ENCODE measurements at places on chromosomes 12 and 14.

DNA sequence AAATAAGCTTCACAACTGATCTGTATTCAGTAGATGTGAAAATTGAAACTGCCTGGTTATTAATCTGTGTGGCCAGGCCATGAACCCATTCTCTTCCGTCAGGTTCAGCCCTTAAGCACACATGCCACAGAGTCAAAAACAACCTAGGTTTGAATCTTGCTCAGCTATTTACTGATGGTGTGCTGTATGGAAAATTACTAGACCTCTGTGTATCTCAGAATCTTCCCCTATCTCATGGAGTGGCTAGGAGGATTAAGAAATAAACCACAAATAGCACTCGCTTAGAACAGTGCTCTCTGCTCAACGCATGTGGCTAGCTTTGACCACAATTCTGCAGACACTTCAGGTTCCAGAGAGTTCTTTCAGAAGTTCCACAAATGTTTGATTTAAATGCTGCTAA is 240.7 kb upstream of the PLEKHG7 start:
- DNase-seq, result no peak

GRCh38 chr14:52690983-52691760 is 4.2 kb downstream of the ERO1A start:
- DNase-seq, result no peak

GRCh38 chr14:63174760-63175191 is 29.5 kb upstream of the RHOJ start:
- no peak for DNase-seq

DNA sequence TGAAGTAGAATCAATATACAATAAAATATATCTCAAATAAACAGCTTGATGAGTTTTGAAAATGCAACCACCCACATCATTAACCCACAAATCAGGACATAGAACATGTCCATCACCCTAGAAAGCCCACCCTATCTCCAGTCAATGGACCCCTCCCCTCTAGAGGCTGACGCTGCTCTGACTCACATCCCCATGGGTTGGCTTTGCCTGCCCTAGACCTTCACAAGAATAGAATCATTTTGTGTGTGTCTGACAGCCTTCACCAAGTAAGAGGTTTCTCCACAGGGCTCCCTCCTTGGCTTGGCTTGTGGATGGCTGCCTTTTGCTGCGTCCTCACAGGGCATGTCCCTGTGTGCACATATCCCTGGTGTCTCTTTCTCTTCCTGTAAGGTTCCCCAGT is 250.2 kb upstream of the RTL1 start:
- DNase-seq, result no peak

- no peak for DNase-seq
Measured at GRCh38 chr12:64054079-64054520, 168.0 kb downstream of the KICS2 start.

GRCh38 chr12:50099302-50100008 is 4.4 kb upstream of the GPD1 start:
- no peak for DNase-seq

DNA sequence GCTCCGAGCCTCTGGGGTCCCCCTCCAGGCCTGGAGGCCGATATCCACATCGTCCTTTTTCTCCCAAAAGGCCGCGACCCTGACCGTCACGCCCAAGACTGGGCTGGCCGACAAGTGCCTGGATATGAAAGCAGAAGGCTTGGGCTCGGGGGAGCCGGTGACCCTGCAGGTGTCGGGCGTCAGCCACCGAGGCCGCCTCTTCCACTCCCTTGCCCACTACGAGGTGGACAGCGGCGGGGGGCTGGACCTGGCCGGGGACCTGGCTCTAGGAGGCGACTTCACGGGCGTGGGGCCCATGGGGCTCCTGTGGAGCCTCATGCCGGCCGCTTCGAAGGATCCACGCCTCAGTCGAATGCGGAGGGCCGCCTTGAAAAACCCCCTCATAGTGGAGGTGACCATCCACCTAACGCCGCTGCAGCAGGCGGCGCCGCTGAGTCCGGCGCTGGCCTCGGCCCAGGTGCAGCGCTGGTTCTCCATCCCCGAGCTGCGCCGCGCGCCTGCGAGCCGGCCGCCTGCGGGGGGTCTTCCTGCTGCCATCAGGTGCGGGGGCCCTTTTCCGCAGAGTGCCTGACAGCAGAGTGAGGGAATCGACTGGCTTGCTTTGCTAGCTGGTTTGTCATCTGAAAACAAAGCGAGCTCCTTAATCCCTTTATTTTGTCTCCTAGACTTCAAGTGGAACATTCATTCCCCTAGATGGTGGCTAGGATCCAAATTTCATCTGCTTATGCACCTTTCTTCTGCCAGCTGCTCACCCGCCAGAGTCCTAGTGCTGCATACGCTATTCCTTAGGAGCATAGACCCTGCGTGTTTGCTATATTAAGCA is 10.6 kb upstream of the DNAL1 start:
- DNase-seq, result no peak

DNA sequence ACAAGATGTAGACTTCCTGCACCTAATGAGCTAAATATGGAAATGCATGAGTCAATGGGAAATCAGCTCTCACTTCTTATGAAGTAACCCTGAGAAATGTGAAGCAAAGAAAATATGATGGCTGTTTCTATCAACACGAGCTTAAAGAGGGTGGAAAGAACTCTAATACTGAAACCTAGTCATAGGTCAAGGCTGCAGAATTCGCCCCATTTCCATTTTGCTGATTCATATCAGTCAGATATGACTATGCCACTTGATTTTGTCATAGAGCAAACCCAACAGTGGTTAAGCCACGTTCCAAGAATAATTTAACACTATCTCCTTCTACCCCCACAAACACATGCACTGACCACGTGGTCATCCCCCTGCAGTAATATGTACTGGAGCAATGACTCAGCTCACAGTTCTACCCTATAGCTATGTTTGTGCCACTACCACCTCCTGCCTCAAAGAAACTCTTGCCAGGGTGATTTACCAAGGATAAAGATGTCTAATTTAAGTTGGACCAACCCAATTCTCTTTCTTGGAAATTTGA is 157.5 kb downstream of the TMTC3 start:
- no peak for DNase-seq

GRCh38 chr14:22448035-22448904 is 140.8 kb downstream of the DAD1 start:
- no peak for DNase-seq

DNA sequence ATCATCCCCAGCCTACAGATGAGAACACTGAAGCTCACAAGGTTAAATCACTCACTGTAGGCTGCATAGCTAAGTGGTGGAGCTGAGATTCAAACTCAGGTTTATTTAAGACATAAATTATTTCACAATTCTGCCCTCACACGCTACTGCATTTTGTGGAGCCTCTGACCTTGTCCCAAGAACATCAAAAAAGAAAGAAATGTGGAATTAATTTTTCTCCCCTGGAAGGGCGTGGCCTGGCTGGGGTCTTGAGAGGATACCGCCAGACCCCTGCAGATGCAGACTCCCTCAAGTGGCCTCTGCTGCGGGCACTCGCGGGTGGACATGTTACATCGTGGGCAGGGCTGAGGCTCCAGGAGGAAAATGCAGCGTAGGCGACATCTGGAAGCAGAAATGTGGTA is 40.6 kb downstream of the LTBP2 start:
- DNase-seq, result no peak

DNA sequence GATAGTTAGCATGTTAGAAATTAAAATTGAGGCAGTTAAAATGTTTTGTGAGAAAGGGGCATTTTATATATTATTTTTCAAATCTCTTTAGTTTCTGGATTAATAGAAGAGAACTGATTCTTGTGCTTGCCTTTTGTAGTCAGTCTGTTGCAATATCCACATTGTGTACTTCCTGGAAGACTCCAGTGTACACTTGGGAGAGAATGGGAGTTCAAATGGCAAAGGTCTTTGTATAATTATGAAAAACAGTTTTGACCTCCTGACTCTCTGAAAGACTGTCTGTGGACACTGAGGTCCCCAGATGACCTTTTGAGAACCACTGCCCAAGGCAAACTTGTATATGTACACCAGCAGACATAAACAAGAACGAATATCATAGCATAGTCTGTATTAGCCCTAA is 12.1 kb downstream of the E2F7 start:
- no peak for DNase-seq

- no peak for DNase-seq
Measured at GRCh38 chr12:5554711-5555110, 122.8 kb downstream of the NTF3 start.

DNA sequence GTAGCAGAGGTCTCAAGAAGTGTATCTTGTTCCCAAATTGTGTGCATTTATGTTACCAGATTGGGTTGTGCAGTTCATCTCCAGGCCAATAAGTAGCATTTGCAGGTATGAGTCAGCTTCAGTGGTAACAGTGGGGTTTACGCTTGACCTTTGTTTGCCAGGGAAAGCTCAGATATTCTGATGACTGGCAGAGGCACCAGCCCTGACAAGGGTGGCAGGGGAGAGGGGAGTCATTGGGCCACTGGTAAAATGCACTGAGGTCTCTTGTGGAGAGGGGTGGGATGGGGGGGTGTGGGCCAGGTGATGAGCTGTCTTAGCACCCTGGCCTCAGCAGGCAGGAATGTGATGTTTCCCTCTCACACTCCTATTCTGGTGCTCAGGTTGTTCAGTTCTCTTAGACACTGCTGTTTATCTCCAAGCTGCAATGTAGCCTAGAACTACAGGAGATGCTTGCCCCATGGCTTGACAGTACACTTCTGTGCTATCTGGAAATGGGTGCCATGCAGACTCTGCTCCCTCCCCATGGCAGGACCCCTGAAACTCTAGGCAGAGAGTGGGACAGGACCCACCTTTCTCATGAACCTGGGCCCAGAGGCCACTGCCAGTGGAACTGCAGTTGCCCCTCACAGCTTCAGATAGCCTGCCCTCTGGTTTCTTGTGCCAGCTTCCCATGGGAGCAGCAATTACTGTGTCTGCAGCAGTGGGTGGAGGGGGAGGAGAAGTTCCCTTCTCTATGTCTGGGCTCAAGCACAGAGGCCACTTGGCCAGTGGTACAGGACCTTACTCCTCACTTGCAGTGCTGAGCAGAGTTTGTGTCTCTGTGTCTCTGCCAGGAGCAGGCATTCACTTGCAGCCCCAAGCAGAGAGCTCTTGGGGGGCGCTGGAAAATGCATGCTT is 31.9 kb downstream of the USP15 start:
- no peak for DNase-seq

- DNase-seq, result no peak
Measured at GRCh38 chr14:96803958-96804357, 6.8 kb downstream of the VRK1 start.

- DNase-seq, result no peak
Measured at GRCh38 chr12:57560516-57560915, 10.7 kb downstream of the KIF5A start.

GRCh38 chr12:70364695-70365397 is 1.2 kb upstream of the KCNMB4 start:
- no peak for DNase-seq

DNA sequence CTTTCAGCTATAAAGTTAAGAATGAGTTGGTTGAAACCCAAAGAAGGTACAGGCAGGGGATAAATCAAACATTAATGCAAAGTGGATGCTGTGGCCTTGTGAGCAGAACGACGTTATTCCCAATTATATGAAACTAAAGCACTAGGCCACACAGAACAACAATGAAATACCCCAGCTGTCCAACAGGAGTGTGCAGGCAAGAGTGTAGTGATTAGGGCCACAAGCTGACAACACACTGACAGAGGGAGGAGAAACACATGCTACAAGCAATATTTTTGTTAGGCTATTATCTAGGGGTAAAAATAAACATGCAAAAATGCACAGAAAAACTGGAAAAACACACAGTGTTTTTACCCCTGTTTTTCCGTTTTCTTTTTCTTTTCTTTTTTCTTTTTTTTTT is 15.0 kb downstream of the MAP3K9 start:
- DNase-seq, result no peak

DNA sequence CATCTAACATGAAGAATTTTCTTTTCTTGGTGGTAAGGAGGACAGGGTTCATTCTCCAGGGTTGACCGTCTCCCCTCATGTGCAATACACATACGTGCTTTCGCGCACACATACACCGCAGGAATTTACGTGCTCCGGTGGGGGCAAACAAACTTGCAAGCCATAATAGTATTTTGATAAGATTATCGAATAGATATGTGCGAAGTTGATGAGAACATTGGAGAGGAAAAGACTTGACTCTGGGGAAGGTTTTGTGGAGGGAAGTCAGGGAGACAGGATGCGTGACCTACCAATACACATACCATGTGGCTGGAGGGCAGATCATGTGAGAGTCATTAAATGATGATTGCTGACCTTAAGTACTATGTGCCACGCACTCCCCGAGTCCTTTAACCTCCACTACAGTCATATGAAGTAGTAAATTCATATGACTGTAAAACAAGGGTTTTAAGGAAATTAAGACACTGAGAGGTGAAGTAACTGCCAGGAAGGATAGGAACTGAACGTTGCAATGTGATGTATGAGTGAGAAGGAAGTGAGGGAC is 921 bp downstream of the RAD51B start:
- DNase-seq, result peak; percentile 60

DNA sequence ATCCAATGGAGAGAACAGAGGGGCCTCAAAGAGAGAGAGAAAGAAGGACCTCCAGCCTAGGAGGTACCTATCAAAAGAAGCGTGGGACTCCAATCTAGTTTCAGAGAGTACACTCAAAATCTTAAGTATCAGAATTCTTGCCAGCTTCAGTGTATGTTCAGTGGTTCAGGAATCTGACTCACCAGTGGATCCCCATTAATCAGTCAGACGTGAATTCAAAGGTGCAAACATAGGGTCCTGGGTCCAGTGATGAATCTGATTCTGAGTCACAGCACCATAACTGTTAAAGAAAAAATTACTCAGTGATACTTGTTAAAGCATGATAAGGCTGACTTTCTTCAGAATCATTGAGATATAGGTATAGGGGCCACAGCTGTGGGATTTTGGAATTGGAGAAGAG is 33.2 kb downstream of the ETNK1 start:
- DNase-seq, result no peak

DNA sequence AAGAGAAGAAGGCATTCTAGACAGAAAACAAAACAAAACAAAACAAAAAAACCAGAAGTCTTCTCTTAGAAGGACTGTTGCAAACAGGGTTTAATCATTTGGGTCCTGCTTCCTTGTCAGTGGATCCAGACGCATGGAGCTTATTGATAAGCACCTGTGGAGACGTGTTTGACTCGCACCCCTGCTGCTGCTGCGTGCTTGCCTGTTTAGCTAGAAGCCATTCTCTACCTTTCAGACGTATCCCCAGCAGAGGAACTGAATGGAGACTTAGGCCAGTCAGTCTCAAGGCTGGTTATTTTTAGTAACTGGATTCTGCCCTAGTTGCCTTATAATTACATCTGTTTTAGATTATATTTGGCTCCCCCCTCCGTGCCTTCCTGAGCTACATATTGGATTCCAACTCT is 186.1 kb upstream of the EEA1 start:
- DNase-seq, result no peak

DNA sequence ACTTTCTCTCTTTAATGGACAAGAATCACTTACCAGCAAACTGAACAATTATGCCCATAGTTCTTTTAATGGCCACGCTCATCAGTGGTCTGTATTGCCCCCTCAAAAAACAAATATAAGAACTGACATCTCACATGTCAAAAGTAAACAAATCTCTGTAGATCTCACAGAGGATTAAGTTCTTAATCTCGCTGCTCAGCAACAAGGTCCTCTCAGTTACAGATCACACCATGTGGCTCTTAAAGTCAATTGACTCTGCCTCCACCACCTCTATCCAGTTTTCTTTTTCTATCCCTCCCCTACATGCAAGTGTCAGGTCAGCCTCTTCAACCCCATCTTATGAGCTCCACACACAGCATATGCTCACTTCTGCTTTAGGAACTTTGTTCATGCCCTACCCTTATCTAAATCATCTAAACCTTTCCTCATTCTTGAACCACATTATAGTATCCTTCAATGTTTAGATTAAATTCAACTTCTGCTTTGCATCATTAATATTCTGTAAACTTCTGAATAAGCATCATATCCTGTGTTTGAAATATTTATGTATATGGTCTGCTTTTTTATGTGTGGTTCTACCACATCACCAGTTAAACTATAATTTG is 7.2 kb downstream of the ADAM20 start:
- no peak for DNase-seq
